ENCODE measurements at places on chromosomes 6 and 20. TPM values are rescaled to one million over a fixed set of nuclear protein-coding genes. Genes with fewer than 3 reads are reported as not detected.

Gene ENPP5
- 3.8 TPM for total RNA-seq

Gene COL20A1
- not detected for total RNA-seq

Gene GABRR1
- not detected for total RNA-seq

Gene PRDM13
- total RNA-seq: not detected

Gene TCF15
- total RNA-seq: not detected

Gene KCNQ2
- not detected for total RNA-seq

Gene PRRT1
- total RNA-seq: not detected

Gene ABCC10
- total RNA-seq: 32.1 TPM

Gene DNMT3B
- 18.7 TPM for total RNA-seq

Gene HLA-DOB
- 0.16 TPM for total RNA-seq
